Activated CD8-positive, alpha-beta memory T cell treated with anti-CD3 and anti-CD28 coated beads for 4 hours (primary cell): ENCODE measurements at places on chromosomes 7 and 10.

DNA sequence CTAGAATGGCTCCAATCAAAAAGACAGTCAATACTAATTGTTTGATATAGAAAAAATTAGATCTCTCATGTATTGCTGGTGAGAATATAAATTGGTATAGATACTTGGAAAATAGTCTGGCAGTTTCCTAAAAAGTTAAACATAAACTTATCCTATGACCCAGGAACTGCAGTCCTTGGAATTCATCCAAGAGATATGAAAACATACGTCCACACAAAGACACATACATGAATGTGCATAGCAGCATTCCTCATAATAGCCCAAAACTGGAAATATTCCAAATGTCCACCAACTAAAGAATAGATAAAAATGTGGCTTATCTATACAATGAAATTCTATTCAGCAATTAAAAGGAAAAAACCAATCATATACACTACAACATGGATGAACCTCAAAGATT lies 128.4 kb downstream of the ZFAND4 start:
- no peak for DNase-seq

GRCh38 chr7:14073988-14074387 lies 84.5 kb upstream of the ETV1 start:
- no peak for DNase-seq

GRCh38 chr10:52744057-52744805 lies 28.4 kb downstream of the MBL2 start:
- DNase-seq: no peak

GRCh38 chr7:2151801-2152612 lies 80.7 kb downstream of the MAD1L1 start:
- DNase-seq: no peak

DNA sequence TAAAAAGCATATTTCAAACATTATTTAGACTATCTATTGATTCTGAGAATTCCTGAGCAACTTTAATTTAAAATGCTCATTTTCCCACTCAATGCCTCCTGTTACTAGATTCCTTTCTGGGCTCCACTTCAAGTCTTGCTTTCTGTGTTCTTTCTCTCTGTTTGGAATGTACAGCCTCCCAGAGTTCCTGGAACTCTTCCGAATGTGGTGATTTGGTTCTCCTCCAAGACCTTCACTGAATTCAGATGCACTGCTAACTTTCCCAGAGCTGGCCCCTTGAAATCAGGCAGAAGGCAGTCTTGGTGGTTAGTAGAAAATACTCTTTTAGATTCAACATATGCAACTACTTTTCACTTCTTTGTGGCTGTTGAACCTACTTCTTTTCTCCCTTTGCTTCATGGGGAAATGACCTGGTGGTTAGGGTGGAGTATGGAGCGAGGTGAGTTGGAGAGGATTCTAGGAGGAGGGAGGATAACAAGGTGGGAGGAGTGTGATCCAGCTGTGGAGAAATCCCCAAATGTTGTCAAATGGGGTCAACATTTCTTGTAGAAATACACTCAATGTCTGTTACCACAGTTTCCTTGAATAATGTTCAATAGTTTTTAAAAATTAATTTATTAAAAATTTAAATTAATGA lies 27.9 kb upstream of the CCDC7 start:
- no peak for DNase-seq

GRCh38 chr7:142482891-142483658 lies 225.2 kb upstream of the PRSS58 start:
- DNase-seq: no peak

- DNase-seq: no peak
Measured at GRCh38 chr7:23000597-23001360, 13.2 kb downstream of the HYCC1 start.

DNA sequence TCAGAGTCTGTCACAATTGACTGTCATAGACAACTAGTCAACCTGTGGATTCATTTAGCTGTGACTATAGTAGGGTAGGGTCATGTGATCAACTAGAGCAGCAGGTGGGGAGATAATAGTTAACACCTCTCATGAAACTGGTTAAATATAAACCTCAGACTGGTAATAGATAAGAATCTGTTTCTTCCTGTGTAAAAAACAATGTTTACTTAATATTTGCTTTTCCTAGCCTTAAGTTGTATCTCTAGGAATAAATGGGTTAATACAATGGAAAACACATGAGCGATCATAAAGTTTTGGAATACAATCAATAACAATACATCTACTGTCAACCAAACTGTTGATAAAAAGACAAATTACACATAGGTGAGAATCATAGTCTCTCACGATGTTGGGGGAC lies 43.4 kb upstream of the ITGB8 start:
- no peak for DNase-seq

- DNase-seq: no peak
Measured at GRCh38 chr10:72309290-72310240, 35.8 kb downstream of the DDIT4 start.

DNA sequence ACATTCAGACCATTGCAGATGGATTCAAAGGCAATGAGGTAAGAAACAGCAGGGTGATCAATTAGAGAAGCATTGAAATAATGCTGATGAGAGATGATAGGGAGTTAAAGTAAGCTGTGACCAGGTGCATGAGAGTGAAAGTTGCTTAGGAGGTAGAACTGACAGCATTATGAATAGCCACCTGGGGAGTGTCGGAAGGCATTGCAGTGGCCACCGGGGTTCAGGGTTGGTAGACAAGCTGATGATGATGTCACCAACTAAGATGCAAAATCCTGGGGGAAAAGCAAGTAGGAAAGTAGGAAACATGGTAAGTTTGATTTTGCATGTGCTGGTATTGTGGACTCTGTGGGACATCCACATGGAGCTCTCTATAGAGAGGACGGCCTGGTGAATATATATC lies 211.9 kb upstream of the ETV1 start:
- DNase-seq: no peak

DNA sequence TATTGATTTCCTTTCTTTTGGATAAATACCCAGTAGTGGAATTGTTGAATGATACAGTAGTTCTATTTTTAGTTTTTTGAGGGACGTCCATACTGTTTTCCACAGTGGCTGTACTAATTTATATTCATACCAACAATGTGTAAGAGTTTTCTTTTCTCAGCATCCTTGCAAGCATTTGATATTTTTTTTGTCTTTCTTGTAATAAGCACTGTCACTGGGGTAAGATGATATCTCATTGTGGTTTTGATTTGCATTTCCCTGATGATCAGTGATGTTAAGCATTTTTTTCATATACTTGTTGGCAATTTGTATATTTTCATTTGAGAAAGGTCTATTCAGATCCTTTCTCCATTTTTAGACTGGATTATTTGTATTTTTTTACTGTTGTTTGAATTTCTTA lies 308.7 kb downstream of the PTEN start:
- DNase-seq: no peak

GRCh38 chr10:6563075-6563474 lies 17.0 kb downstream of the PRKCQ start:
- DNase-seq: no peak

DNA sequence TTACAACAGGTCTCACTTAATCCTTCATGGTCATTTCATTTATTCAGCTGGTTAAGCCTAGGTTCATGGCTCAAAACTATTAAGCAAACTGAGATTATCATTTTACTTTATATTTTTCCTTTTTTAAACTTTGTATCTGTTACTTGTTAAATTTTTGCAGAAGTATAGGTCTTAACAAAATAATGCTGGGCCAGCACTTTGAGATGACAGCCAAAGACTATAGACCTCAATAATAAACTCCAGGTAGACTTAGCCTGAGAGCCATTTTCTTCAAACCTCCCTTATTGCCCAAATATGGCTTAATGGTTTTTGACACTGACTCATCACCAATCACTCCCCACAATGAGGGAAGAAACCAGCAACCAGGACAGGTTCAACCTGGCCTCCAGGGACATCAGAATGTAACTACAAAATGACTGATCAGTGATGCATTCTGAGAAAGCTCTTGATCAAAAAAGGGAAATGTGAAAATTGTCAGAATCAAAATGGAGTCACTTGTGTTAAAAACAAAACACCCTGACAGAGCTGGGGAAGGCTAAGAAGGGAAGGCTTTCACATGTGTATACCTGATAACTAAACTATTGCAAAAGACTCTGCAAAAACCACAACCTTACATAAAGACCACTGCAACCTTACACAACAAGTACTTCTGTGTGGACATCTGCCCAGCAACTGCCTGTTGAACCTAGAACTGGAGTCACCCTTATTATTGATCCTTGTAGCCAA lies 2.1 kb upstream of the CCDC126 start:
- no peak for DNase-seq

- no peak for DNase-seq
Measured at GRCh38 chr10:17001297-17001744, 128.3 kb downstream of the CUBN start.
